Stimulated activated CD8-positive, alpha-beta memory T cell treated with anti-CD3 and anti-CD28 coated beads, Interleukin-12 subunit alpha, Interleukin-12 subunit beta, amount 100 ng/mL, for 4 hours (primary cell): ENCODE measurements at places on chromosomes 5 and 9.

GRCh38 chr9:129284607-129285291 is 106.7 kb upstream of the IER5L start:
- no peak for DNase-seq

DNA sequence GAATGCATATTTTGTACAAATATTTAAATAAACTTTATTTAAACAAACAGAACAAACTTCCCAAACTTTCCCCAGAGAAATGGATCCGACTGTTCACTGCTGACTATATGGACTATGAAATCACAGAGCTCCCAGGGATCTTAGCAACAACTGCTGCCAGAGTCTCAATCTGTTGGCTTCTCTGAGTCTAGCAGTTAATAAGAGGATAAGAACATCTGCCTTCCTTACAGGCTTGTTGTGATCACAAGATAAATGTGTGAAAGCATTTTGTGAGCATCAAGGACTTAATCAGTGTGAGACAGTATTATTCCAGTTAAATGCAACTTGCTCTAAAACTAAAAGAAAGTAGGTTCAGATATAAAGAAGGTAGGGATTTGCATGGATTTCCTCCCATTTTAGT is 31.4 kb upstream of the MYOT start:
- no peak for DNase-seq

- peak; percentile 21 for DNase-seq
These were observed 34.1 kb downstream of the NEK6 start for GRCh38 chr9:124291801-124292396.

- no peak for DNase-seq
These were observed 84.4 kb upstream of the SARDH start for GRCh38 chr9:133822430-133823065.

DNA sequence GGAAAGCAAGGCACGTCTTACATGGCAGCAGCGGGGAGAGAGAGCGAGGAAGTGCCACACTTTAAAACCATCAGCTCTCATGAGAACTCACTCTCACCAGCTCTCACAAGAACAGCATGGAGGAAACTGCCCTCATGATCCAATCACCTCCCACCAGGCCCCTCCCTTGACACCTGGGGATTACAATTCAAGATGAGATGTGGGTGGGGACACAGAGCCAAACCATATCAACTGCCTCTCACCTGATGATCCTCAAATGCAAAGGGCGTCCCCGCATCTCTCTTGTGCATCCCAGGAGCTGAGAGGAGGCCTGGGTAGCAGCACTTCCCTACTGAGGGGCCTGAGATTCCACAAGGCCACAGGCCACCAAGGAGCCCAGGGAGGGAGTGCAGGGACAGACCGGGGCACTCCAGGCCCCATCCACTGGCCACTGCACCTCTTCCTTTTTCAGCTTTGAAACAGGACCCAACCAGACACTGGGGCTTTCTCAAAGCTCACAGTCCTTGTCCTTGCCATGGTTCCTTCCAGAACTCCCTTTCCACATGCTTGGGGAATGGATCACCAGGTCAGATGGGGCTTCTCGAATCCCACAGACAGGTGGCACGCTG is 54.5 kb upstream of the IL17B start:
- DNase-seq, result no peak

DNA sequence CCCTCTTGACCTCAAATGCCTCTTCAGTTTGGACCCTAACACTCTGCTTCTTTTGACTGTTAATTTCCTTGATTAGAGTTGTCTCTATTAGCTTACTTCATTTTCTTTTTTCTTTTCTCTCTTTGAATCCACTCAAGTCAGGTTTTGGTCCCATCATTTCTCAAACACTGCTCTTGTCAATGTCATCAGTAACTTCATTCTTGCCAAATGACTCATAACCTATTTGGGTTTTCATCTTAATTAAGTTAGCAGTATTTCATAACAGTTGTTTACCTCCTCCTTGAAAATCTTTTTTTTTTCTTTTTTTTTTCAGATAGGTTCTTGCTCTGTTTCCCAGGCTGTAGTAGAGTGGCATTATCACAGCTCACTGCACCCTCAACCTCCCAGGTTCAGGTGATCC is 119.6 kb downstream of the PARP8 start:
- DNase-seq, result no peak

- no peak for DNase-seq
These were observed 38.5 kb upstream of the OR2S2 start for GRCh38 chr9:35996358-35996970.

DNA sequence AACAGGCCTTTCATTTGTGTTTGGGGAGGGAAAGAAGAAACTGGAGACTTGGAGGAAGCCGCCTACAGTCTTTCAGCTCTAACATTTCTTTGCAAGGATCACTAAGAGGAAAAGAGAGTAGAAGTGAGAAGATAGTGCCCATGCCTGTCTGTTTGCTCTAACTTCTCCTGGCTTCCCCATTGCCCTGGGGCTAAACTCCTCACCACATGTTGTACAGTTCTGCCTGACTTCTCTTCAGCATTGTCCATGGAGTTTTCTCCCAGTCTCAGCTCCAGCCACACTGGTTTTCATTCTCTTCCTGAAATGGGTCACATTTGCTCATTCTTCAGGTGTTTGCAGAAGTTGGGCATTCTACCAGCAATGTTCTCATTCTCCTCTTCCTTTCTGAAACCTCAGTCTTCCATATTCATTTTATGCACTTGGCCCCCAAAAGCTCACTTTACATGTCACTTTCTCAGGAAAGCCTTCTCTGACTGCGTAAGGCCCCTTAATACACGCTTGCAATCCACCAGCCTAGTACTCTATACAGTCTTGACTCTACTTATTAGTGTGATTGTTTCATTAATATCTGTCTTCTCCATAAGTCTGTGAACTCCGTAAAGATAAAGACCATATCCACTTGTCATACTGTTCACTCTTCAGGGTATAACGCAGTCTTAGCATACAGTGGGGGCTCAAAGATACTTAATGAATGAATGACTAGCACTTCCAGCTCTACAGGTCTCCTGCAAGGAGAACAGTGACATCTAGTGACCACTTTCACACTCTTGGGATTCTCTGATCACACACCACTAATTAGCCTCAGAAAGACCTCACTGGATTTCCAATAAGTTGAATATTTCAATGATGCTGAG is 40.2 kb upstream of the TRIM32 start:
- DNase-seq, result no peak

DNA sequence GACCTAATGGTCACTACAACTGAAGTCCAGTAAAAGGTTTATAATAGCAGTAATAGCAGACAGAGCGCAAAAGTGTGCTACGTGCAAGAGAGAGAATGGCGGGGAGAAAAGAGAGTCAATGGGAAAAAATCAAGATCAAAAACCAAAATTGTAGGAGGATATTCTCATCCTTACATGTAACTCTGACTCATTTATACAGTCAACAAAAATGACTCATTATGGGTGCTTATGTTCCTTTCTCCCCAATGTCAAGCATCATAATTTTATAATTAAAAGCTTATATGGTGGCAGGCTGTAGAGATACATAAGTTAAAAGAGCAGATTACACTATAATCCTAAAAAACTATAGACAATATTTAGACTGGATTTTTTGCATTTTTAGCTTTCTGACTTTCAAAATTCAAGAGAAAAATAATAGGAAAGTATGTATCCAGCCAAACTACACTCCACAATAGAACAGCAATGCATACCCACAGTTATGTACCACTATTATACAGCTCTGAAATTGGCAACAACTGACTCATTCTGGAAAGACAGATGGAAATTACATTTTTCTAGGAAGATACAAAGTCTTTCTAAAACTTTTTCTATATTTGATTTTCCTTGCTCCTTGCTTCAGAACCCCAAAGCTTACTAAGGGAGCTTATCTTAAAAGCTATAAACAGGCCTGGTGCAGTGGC is 78.4 kb downstream of the PLPP1 start:
- no peak for DNase-seq

DNA sequence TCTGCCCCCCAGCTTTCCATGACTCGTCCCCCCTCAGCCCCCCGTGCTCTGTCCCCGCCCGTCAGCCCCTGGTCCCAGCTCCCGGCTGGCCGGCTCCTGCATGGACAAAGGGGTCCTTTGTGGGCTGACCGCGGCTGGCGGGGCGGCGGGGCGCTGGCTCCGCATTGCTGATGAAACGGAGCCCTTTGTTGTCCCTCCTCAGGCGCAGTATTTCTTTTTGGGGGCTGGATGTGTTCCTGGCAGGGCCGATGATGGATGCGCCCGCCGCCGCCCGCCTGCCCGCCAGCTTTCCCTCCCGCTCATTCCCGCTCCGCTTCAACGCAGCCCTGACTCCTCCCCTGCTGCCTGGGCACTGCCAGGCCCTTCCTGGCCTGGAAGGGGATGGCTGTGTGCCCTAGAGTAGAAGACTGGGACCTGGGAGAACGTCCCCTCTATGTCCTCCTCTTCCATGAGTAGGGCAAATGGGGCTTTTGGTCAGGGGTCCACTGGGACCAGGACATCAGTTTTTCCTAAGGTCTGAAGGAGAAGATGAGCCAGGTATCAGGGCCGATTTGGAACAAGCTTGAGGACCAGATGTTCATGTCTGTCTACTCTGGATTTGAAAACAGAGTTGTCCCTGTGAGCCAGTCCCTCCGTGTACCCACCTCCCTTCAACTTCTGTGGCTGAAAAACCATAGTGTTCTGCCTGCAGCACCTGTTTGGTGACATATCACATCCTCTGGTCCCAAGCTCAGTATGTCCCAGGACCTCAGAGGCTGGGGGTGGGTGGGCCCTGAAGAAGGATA is 29.0 kb downstream of the CXXC5 start:
- no peak for DNase-seq

GRCh38 chr9:128947277-128947526 is 201 bp downstream of the DOLK start:
- no peak for DNase-seq

- DNase-seq, result no peak
These were observed 313.0 kb upstream of the NREP start for GRCh38 chr5:112070022-112070421.

GRCh38 chr5:29547236-29547865 is 1646.1 kb upstream of the CDH6 start:
- no peak for DNase-seq

GRCh38 chr5:113118765-113119164 is 142.2 kb downstream of the DCP2 start:
- DNase-seq, result no peak

DNA sequence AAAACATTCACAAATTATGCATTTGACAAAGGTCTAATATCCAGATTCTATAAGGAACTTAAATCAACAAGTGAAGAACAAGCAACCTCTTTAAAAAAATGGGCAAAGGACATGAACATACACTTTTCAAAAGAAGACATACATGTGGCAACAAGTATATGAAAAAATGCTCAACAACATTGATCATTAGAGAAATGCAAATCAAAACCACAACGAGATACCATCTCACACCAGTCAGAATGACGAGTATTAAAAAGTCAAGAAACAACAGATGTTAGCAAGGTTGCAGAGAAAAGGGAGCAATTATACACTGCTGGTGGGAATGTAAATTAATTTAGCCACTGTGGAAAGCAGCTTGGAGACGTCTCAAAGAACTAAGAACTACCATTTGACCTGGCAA is 38.9 kb upstream of the TNFSF15 start:
- no peak for DNase-seq

- DNase-seq, result no peak
These were observed 16.3 kb upstream of the NPR2 start for GRCh38 chr9:35774907-35775635.

DNA sequence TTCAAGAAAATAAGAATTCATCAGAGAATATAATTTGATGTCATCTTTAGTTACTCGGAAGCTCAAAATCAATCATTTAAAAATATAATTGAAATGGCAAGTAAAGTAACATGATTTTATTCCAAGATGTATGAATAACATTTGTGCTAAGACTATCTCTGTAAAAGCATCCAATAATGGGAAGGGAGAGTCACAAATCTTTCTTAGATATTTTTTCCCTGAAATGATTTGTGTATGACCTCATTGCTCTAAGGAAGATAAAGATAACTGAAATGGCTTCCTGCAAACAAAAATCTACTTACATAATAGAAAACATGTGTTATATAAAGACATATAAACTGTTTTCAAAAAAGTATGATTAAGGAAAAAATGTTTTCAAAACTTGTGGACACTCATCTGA is 97.4 kb upstream of the FGF10 start:
- DNase-seq, result no peak

- no peak for DNase-seq
These were observed 10.2 kb downstream of the MAPK9 start for GRCh38 chr5:180281706-180282105.

DNA sequence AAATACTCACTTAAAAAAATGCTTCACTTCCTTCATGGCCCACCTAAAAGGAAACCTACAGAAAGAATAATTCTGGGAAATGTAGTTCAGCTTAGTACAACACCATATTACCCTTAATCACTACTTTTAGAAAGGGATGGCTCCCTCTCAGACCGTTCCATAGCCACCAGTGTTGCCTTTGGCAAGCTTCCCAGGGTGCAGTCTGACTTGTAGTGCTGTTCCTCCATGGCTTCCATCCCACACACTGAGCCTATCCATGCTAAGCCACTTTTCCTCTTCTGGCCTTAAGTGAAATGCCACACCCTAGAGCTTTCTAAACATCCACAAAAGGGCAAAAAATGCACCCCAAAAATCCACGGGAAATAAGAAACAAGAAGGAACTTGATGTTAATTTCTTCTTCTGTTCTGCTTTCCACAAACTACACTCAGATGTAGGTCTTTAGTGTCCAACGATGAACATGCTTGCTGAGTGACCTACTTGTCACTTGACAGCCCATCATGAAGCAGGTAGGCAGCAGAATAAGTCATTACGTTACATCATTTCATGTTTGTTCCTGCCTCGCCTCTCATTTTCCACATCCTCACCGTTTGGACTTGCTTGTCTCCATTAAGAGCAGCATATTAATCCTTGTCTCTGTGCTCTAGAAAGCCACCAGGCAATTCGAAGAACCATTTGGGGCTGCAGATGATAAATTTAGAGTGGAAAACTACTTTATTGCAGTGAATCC is 391.1 kb upstream of the GRAMD2B start:
- no peak for DNase-seq

GRCh38 chr9:114385397-114386181 is 2.2 kb downstream of the AKNA start:
- peak; percentile 74 for DNase-seq

- DNase-seq, result no peak
These were observed 164.7 kb upstream of the TARS1 start for GRCh38 chr5:33275921-33276627.

- DNase-seq, result no peak
These were observed 180.9 kb downstream of the FSTL4 start for GRCh38 chr5:133431326-133431865.

- no peak for DNase-seq
These were observed 130.1 kb downstream of the RPS23 start for GRCh38 chr5:82147860-82148573.

- no peak for DNase-seq
These were observed 61.9 kb upstream of the MEGF10 start for GRCh38 chr5:127228540-127229184.

GRCh38 chr9:137761032-137761431 is 116.5 kb upstream of the CACNA1B start:
- DNase-seq, result no peak

DNA sequence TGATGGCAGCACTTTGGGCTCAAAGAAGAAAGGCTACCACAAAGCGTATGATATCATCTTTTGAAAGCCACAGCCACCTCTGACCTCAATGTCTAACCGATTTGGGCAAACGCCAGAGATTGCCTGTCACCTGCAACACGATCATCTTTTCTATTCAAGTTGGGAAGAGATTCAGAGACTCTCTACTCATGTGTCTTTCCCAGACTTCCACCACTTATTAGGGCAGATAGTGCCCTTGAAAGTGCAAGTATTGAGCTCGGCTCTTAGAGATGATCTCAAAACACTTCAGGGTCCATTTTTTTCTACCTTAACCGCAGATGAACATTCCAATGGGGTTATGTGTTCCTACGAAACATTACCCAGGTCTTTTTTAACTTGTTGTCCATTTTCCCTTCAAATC is 213.7 kb downstream of the DRD1 start:
- no peak for DNase-seq

- no peak for DNase-seq
These were observed 110.3 kb upstream of the TARS1 start for GRCh38 chr5:33330426-33330825.
